NCI-H1092 (cell line): ENCODE measurements at places on chromosomes 7 and 10.

GRCh38 chr7:99372275-99373090 is 2.0 kb upstream of the ARPC1B start:
- DNase-seq, result no peak

DNA sequence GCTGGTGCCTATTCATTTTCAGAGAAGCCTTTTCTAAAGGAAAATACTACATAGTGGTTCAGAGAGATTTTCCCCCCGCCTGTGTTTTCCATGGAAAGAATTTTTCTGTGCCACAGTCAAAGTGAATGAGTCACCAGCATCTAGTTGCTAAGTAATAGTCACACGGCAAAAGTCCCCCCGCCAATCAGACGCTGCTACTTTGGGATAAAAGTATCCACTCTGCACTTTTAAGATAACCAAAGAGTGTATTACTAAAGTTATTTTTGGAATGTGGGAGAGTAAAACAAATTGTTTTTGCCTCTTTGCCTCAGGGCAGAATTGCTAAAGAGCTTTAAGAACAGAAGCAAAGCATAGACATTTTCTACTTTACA is 23.5 kb downstream of the ABLIM1 start:
- DNase-seq, result no peak

- no peak for DNase-seq
Measured at GRCh38 chr7:25662841-25663800, 434.8 kb upstream of the NPVF start.

- no peak for DNase-seq
Measured at GRCh38 chr10:7944215-7944480, 110.3 kb upstream of the GATA3 start.

DNA sequence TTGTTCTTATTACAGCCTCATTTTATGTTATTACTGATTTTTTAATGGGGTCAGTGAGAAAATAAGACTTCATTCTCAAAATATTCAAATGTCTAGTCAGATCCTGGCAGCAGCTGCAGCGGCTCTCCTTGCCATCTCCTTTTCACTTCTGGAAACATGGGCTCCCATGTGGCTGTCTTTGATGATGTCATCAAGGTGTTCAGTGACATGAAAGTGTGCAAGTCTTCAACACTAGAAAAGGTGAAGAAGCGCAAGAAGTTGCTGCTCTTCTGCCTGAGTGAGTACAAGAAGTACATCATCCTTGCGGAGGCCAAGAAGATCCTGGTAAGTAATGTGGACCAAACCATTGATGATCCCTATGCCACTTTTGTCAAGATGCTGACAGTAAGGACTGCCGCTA is 19.6 kb downstream of the KLLN start:
- no peak for DNase-seq

DNA sequence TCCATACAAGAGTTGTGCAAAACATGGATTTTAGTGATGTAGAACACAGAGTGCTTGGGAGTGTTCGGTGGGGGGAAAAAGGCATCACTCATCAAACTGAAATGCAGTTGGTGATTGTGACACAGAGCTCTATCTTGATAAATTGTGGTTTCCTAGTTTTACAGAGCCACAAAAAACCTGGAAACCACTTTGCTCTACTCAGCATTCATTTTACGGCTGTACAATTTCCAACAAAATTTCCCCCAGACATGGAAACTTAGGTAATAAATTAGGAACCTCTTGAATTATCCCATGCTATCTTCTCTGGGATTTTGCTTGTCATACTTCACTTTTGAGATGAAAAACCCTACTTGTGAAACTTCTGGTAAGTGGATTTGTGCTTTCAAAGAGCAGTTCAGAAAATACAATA is 614.9 kb upstream of the FZD8 start:
- no peak for DNase-seq

- DNase-seq, result no peak
Measured at GRCh38 chr7:69776611-69777010, 178.3 kb downstream of the AUTS2 start.

DNA sequence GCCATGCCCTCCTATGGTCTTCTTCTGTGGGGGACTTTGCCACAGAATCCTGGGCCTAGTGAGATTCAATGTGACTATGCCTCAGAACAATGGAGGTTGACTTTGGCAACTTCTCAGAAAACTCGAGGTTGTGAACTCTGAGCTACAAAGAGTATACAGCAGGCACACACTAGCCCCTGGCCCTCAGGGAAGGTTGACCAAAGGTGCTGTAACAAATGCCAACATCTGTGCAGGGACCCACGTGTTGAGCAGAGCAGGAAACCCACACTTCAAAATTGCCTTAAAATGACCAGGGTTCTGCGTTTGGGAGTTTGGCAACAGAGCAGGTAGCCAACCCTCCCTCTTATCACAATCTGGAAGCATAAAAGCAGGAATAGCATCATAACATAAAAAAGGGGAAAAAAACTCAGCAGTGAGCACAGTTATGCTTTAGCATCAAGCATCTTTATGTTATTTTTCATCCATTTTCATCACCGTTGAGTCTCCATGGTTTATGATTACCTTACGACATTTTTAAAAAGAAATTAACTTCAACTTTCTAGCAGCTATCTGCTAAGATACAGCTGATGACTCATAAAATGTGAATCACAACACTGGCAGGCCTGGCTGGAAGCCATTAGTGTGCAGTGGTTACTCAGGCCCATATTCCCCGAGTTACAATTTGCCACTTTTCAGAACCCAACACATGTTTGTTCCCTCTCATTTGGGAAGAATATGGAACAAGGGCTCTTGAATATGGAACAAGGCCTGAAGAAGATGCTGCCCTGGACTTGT is 11.1 kb downstream of the PRLHR start:
- no peak for DNase-seq

- DNase-seq, result no peak
Measured at GRCh38 chr7:153090764-153091163, 331.2 kb downstream of the ACTR3B start.

DNA sequence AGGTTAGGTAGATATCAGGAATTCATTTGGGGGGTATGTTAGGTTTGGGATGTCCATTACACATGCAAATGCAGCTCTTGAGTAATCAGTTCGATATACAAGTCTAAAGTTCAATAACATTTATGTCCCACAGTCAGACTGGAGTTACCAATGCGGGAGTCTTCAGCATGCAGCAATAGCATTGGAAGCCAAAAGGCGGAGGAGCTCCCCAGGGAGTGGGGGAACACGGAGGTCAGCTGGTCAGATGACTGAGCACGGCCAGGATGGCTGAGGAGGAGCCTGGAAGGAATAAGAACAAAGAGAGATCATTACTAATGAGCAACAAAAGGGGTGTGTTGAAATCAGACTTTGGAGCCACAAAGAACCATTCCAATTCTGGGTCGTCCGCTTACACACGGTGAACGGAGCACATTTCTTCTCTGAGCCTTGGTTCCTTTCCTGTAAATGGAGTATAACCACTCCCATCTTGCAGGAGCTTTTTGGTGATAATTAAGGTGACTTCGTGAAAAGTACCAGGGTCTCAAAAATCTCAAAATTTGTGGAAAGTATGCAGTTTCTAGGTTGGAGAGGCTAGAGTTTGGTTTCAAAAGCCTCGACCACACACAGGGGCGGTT is 478 bp upstream of the ZNF22 start:
- no peak for DNase-seq

- peak; percentile 78 for DNase-seq
Measured at GRCh38 chr10:119377958-119378736, 164.4 kb downstream of the RGS10 start.

- no peak for DNase-seq
Measured at GRCh38 chr10:26555719-26556368, 117.7 kb downstream of the APBB1IP start.

DNA sequence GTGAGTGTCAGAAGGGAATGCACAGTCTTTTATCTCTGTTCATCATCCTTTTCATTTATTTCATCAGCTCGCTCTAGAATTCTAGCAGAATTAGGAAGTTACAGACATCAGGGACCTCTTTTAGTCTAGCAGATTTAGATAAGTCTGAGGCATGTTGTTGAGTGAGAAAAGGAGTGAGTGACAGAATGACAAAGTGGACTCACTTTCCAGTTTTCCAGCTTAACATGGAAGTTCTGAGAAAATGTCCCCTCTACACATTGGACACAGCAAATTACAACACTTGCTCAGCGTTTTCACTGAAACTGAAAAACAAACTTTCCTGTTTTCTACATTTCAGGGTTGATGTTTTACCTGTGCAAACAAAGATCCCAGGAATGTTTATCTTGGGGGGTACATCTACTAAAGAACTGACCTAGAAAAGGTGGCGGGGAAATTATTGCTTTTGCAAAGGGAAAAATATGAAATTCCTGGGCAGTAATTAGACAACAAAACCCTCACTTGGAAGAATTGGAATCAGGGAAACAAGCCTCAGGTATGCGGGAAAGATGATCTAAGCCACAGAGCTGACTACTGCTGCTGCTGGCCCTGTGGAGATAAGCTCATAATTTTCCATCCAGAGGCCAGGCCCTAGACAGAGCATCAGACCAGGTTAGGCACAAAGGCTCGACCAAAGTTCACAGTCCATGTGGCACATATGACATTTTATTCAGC is 14.6 kb upstream of the CYP3A5 start:
- DNase-seq, result no peak

- DNase-seq, result peak; percentile 2
Measured at GRCh38 chr10:78846760-78847159, 222.0 kb upstream of the ZMIZ1 start.

GRCh38 chr7:79091011-79091410 is 362.5 kb downstream of the MAGI2 start:
- DNase-seq, result no peak

- no peak for DNase-seq
Measured at GRCh38 chr10:51421853-51422252, 277.5 kb downstream of the CSTF2T start.

DNA sequence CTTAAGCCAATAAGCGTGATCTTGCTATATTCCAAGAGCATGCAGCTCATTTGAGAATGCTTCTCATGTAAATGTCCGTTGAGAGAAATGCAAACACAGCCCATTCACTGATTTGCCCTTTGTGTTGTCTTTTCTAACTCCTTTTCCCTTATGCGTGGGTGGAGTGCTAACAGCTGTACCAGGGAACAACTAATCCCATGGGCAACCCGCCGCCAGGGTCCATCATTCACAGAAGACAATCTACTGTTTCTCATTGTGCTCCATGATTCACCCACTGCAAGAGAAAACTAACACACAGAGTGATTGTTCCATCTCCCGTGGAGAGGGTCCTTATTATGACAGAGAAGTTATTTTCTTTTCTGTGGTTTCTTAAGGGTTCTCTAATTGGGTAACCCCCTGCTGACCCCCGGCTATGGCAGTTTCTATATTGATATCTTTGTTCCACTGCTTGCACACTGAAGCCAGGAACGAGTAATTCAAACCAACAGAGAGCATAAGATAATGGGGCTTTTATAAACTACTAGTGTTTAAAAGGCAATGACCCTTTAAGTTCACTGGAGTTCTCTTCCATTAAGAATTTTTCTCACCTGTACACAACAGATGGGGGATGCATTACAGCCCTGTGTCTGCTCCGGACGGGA is 298.7 kb downstream of the BAMBI start:
- DNase-seq, result peak; percentile 80

DNA sequence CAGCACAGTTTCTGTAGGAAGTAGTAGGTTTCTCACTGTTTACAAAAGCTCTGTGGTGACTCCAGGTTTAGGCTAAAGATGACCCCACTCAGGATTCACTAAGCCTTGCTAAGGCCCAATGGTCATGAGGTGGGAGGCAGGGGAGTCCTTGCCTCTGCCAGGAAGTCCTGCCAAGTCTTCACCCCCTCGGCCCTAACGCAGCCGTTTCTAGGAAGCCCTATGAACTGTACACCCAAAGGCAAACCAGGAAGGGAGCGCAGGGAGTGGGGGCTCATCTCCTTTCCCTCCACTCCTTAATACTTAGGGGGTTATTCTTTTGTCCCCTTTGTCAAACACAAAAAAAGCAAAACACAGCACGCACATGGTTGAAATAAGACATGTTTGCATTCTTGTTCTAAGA is 64.6 kb downstream of the CTBP2 start:
- DNase-seq, result no peak

GRCh38 chr10:88840881-88841280 is 10.8 kb downstream of the ANKRD22 start:
- no peak for DNase-seq

DNA sequence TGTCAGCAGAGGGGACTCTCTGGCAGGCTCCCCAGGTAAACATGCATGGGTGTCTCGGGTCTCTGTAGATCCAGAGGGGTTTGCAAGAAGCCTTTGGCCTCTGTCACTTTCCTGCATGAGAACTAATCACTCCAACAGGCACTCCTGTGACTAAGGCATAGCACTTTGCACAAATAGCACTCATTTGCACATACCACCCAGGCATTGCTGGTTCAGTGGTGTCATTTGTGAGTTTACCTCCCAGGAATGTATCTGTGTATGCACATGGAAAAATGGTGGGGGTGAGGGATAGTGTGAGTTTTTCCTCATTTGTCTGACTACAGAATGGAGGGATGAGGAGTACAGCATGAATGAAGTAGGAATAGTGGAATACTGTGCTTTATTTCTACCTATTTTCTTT is 39.5 kb downstream of the CNNM1 start:
- no peak for DNase-seq

DNA sequence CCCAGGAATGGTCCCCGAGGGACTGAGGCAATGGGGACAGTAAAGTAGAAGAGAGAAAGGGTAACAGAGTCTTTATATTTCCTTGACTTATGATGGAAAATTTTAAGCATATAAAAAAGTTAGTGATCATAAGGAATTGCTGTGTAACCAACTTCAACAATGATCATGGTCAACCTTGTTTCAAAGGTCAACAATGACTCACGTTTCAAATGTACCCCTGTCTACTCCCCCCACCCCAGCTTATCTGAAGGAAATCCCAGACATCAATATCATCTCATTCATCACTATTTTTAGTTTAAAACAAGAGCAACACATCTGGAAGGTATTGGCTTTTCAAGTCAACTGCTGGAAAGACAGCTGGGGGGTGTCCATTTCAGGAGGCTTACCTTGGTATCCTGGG is 92.9 kb downstream of the SMURF1 start:
- no peak for DNase-seq

DNA sequence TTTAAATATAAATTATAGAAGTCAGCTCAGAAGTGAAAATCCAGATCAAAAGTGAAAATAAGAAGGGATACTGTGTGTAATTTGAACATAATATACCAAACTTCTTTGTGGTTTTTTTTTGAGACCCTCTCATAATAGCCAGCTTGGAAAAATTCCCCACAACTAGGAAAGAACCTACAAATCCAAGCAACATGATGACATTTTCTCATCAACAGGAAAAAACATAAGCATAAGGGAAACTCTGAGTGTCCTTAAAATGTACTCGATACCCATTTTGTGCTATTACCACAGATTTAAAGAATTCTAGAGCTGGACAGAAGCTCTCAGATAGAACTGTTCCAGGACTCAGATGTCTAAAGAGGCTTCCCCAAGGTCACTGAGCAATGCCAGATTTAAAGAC is 214.8 kb upstream of the KLF14 start:
- DNase-seq, result no peak

- DNase-seq, result no peak
Measured at GRCh38 chr7:120700796-120701195, 157.1 kb downstream of the TSPAN12 start.

- DNase-seq, result no peak
Measured at GRCh38 chr7:111012799-111013675, 77.9 kb upstream of the LRRN3 start.

GRCh38 chr10:24209432-24209771 is 464 bp downstream of the KIAA1217 start:
- DNase-seq, result no peak

GRCh38 chr10:20871970-20872369 is 25.1 kb downstream of the NEBL start:
- no peak for DNase-seq
